ENCODE measurements at places on chromosomes 5 and 9.

GRCh38 chr9:36399980-36400331, at the start of gene RNF38:
Gene RNF38, minus strand, starts transcription at chr9:36400269. Its CDS starts 161 bp downstream, at chr9:36400108.
- DNase-seq = no peak

DNA sequence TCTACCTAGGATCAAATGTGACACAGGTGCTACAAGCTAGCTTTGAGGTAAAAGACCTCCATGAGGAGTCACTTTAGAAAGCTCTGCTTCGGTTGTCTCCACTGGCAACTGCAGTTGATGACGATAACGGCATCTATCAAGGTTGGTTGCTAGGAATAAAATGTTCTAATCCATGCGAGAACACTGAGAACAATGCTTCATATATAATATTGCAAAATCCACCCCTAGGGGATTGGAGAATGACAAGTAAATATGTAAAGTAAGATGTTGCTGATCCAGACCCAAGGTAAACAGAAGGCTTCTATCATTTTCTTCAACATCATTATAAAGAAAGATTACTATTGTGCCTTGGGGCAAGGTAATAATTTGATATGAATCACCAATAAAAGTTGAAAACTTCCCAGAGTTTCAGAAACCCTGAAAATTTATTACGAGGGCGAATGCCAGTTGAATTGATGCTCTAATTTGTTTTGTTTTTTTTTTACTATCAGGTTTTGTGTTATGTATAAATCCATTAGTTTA, 1003.4 kb downstream of the CDH18 start:
- DNase-seq = no peak

- no peak for DNase-seq
These were observed 801.4 kb downstream of the BRINP1 start for GRCh38 chr9:118567861-118568260.

- no peak for DNase-seq
These were observed 34.8 kb upstream of the GRPEL2 start for GRCh38 chr5:149310488-149310887.

DNA sequence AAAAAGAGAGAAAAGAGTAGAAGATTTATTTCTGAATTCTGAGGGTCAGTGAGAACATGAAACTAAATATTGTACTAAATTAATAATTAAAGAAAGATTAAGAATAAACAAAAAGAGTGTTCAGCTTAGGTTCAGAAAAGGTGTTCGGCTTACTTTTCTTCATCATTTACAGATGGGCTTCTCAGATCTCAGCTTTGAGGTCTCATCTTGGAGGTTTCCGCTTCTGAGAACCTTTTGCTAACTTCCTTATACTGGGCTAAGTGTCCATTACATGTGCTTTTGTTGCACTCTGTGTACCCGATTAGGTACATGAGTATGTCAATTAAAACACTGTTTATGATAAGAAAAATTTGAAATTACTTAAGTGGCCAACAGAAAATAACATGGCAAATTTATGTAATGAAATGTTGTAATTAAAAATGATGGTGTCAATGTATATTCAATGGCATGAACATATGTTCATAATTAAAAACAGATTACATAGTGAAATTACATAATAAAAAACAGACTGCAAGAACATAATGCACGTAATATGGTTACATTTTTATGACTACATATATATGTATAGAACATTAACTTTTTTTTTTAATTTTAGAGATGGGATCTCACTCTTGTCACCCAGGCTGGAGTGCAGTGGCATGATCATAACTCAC, 17.3 kb upstream of the ITGA1 start:
- no peak for DNase-seq

DNA sequence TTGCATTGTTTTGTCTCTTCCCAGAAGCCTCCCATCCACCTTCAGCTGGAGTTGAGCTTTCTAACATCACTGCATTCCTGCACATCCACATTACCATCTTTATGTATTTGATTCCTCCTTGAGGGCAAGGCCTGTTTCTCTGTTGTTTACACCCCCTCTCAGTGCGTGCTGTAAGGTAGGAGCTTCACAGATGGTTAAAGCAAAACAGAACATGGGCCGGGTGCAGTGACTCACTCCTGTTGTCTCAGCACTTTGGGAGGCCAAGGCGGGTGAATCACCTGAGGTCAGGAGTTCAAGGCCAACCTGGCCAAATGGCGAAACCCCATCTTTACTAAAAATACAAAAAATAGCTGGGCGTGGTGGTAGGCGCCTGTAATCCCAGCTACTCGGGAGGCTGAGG, 110.9 kb downstream of the KCNIP1 start:
- no peak for DNase-seq

- no peak for DNase-seq
These were observed 19.5 kb downstream of the PCDHGC5 start for GRCh38 chr5:141508440-141508797.

DNA sequence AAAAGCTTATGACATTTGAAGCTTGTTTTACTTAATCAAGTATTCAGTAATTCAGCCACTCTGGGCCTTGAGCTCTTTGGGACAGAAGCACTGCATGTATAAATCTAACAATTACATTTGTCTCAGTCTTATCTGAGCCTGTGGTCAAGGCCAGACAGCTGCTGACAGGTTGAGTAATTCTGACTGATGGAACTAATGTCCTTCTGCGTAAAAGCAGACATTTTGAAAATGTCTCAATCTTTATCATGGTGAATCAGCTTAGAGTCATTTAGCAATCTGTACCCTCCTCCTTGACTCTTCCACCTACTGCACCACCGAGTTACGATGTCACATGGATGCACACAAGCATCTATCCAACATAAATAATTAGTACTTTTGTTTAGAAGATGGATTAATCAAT, 400.0 kb downstream of the ARRDC3 start:
- peak; percentile 40 for DNase-seq

DNA sequence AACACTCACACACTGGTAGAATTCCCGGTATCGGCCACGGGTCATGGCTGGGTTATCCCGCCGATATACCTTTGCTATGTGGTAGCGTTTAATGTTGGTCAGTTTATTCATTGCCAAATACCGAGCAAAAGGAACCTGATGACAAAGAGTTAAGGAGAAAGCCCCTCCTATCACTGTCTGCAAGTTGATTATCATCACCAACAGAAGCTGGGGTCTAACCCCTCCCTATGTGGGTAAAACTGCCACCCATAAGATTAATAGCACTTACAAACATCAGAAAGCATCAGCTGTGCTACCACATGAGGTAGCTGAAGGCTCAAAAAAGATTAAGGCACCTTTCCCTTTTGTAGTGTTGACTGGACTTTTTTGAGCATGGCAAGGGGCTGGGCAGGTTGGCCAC, 5.6 kb upstream of the DND1 start:
- peak; percentile 81 for DNase-seq

- DNase-seq = no peak
These were observed 4.6 kb downstream of the SEPTIN8 start for GRCh38 chr5:132772291-132773070.

GRCh38 chr5:105726093-105726492, 1944.6 kb downstream of the EFNA5 start:
- DNase-seq = no peak

Data from erythroblast (primary cell).